Suppressor macrophage (primary cell): ENCODE measurements at places on chromosomes 7 and 10.

DNA sequence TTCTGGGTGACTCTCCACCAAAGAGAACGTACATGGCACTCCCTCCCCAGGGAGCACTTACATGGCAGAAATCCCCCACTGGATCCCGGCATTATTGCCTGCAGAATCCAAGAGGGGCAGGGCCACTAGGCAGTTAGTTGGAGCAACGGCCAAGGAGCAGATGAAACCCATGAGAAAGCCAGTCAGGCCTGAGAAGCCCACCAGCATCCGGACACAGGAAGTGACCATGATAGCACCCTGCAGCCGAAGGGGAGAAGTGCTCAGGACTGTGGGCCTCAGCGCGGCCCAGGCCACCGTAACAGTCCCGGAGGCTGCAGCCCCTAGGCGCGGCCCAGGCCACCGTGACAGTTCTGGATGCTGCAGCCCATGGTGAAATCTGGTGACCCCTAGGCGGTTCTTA lies 43.5 kb downstream of the STRA8 start:
- no peak for DNase-seq

DNA sequence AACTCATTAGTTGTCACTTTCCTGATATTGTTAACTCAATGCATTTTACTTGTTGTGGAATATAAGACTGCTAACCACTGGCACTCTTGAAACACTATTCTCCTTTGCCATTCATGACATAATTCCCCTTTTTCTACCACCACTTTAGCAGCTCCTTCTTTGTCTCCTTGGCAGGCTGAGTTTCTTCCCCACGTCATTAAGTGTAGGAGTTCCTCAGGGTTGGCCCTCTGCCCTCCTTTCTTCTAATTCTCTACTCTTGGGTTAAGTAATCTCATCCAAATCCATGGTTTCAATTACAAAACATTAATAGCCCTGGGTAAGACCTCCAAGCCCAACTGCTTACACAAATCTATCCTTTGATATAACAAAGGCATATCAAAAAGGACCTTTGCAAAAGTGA lies 175.1 kb downstream of the HGF start:
- no peak for DNase-seq

GRCh38 chr7:129926618-129927017 lies 26.1 kb downstream of the UBE2H start:
- DNase-seq = no peak

GRCh38 chr10:3438606-3439005 lies 266.0 kb upstream of the PITRM1 start:
- DNase-seq = peak; percentile 47

DNA sequence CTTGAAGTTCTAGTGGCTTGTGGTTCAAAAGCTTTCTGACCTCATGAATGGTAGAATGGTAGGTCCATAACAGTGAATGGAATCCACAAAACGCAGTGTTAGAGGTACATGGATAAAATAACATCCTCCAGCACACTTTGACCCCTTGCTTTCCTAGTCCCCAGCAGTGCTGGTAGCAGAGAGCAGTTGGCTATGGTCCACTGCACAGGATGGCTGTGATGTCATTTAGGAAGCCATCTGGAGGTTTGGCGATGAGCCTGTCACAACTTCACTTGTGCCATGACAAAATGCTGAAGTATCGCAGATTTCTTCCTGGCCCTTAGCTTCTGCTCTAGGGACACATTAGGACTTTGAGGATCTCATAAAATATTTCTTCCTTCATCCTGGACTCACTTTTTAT lies 300.0 kb upstream of the FZD8 start:
- DNase-seq = no peak
